ENCODE measurements at places on chromosomes 1 and 21. TPM values are rescaled to one million over a fixed set of nuclear protein-coding genes. Genes with fewer than 3 reads are reported as not detected.
A peak's percentile ranks its signal among the peaks of the same experiment; 100 is the strongest.

GRCh38 chr1:96538883-96539282 lies 182.7 kb upstream of the PTBP2 start:
- DNase-seq, result no peak

GRCh38 chr1:203116091-203116820 lies 11.3 kb upstream of the ADORA1 start:
- no peak for DNase-seq

DNA sequence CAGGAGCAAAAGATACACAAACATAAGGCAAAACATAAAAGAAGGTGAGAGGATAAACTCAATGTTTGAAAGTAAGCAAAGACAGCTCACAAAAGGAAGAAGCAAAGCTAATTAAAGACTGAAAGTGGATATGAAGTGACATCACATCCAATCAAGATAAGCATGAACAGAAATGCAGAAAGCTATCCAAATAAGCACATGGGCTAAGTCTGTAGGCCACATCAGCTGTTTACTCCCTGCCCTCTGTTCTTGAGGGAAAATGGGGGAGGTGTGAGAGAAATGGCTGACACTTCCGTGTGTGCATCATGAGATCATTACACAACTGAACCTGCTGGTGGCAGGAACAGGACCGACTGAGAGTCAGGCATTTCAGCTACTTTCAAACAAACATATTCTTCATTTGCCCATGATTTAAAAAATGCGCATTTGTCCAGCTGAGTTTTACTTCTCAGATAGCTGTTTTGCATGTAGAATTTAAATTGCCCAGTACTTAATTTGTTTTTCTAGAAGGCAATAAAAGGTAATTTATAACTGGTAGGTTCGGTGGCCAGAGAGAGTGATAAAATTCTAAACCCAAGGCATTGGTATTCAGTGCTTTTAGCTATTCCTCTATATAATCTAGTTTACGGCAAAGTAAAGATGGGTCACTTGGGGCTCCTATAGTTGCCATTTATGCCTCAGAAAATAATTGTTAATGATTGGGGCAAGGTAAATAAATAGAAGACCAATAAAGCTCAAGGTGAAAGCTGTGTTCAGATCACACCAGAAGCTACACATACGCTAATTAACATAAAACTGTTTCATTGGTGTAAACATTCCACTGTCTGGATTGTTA lies 27.2 kb upstream of the MAN1A2 start:
- DNase-seq, result peak; percentile 39

DNA sequence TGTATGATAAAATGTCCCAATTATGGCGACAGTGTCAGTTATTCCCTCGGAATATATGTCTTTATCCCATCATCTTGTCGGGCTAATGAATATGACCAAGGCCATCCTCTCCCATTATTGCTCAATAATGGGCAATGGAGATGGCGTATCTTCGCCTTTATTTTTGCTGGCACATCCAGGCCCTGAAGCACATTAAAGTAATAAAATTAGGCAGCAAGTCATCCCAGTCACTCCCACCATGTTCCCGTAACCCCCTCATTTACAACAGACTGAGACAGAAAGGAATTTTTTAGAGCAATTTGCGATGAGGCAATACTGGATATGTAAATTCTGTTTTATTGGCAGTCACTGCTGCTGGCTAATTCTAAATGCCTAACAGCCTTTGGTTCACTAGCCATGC lies 35.3 kb downstream of the CLIC6 start:
- no peak for DNase-seq

DNA sequence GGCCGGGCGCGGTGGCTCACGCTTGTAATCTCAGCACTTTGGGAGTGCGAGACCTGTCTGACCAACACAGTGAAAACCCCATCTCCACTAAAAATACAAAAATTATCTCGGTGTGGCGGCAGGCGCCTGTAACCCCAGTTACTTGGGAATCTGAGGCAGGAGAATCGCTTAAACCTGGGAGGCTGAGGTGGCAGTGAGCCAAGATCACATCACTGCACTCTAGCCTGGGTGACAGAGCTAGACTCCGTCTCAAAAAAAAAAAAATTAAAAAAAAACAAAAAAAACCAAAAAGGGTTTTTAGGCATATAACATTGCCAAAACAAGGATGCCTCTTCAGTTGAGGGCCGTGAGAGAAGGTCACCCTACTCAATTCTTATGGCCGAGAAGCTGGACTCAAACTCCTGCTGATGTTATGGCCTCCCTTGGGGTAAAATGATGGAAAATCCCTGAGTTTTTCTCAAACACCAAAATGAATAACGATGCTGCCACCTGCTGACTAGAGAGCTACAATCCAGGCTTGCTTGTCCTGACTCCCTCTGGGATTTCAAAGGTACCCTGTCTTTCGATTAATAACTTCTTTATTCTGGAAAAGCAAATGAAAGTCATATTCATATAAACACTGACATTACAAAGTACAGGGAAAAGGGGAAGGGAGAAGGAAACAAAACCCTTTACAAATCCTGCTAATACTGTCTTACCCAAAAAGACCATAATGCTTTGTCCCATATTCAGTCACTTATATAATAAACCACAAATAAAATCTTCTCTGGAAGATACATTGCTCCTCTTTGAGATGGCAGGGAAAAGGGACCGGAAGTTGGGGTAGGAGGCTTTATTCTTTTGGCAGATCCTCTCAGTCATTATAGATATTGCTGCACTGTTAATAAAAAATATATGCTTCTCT lies 10.7 kb downstream of the RAB42 start:
- peak; percentile 81 for DNase-seq

Gene TRIM58
- total RNA-seq, result not detected

- peak; percentile 95 for DNase-seq
Observed at GRCh38 chr1:150567717-150568593, 11.5 kb downstream of the MCL1 start.

DNA sequence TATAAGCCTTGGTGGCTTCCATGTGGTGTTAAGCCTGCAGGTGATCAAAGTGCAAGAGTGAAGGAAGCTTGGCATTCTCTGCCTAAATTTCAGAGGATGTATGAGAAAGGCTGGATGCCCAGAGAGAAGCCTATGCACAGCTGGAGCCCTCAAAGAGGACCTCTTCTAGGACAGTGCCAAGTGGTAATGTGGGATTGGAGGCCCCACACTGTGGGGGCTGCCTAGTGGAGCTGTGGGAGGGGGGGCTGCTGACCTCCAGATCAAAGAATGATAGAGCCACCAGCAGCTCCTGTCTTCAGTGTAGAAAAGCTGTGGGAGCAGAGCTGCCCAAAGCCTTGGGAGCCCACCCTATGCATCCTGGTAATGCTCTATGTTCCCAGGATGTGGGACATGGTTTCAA lies 1512.7 kb upstream of the TPTE start:
- DNase-seq, result no peak

- DNase-seq, result peak; percentile 68
Observed at GRCh38 chr1:45356186-45356585, 15.9 kb upstream of the MUTYH start.

Gene CORT
- not detected for total RNA-seq

DNA sequence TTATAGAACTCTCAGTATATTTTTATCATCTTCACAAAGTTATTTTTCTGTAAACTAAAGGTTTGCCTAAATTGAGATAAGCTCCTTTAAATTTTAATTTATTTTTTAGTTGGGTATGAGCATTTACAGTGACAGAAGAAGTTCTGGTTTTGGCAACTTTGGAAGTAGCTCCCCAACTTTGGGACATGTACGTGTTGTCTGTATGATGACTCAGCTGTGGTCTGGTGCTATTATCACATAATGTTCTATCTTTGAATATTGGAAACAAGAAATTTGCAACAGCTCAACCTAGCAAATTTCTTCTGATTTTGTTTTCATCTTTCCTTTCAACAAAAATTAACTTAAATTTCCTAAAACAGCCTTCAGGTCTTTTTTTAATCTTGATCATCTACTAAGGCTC lies 46.6 kb upstream of the C1orf105 start:
- DNase-seq, result no peak

DNA sequence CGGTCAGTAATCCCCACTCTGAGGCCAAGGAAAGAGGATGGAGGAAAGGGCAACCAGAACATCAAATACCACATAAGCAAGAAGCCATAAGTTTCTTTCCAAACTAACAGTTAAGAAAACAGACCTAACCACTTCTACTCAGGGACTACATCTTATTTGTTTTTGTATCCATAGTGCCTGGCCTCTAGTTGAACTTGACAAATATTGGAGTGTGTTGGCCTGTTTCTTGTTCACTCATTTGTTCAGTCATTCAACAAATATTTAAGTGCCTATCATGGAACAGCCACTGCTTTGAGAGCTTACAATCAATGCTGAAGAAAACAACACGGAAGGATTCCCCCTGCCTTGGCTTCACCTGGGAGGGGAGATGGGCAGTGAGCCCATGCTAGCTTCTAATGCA lies 69.7 kb downstream of the ST6GALNAC3 start:
- DNase-seq, result no peak

Gene XCL2
- not detected for total RNA-seq

GRCh38 chr1:152683846-152684245 lies 2.1 kb upstream of the LCE2B start:
- no peak for DNase-seq

DNA sequence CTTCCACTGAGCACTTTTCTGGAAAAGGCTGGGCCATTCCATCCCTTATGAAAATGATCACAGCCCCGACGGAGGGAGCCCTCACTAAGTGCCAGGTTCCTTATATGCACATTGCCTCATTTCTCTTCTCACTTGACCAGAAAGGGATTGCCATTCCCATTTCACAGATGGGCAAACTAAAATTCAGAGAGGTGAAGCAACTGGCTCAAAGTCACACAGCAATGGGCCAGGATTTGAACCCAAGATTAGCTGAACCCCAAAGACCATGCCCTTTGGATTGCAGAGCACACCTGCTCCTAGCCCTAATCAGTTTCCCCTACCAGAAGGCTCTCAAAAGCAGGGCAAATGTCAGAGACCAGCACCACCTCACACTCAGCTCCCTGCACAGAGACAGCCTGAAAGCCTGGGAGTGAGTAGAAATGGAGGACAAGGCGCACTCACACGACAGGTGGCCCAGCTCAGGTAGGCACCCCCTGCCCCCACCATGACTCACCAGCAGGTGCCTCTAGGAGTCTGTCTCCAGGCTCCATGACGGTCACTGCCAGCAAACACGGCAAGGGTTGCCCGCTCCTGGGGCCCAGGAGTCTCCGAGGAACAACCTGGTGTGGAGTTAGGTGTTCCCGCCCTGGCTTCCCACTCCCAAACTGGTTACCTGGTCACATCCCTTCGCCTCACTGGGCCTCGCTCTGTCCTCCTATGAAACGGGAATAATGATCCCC lies 21.7 kb downstream of the SDC3 start:
- DNase-seq, result no peak

- no peak for DNase-seq
Observed at GRCh38 chr1:42321731-42322130, 13.3 kb downstream of the FOXJ3 start.

GRCh38 chr1:14869187-14869586 lies 270.7 kb downstream of the KAZN start:
- DNase-seq, result no peak

- no peak for DNase-seq
Observed at GRCh38 chr1:228415853-228416216, 826 bp downstream of the TRIM17 start.

- DNase-seq, result no peak
Observed at GRCh38 chr1:101965341-101965740, 31.4 kb downstream of the OLFM3 start.

Gene PFKL
- 87.6 TPM for total RNA-seq

DNA sequence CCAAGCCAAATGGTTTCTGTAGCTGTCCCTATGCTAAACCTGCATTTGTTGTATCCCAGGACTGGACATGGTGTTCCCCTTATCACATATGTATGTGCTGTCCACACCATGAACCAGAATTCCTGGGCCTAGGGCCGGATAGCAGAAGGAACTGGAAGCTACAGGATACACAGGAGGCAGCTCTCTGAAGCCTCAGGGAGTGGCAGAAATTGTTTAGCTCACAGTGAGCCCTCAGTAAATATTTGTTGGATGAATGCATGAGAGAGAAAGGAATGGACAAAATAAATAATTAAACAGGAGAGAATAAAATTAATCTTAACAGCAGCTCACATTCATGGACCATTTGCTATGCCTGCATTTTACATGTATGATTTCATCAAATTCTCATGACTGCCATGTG lies 2.1 kb downstream of the NIPAL3 start:
- no peak for DNase-seq
